ENCODE measurements at places on chromosomes 4 and X.

GRCh38 chr4:65599340-65599739, 70.9 kb downstream of the EPHA5 start:
- DNase-seq: no peak

GRCh38 chr4:19575924-19576323, 675.8 kb upstream of the SLIT2 start:
- DNase-seq: no peak

- no peak for DNase-seq
Observed at GRCh38 chr4:168516841-168517240, 20.0 kb downstream of the PALLD start.

- no peak for DNase-seq
Observed at GRCh38 chrX:85115252-85115651, 111.6 kb downstream of the APOOL start.

- no peak for DNase-seq
Observed at GRCh38 chr4:139630991-139631390, 34.6 kb upstream of the MGST2 start.
